Endothelial cell of umbilical vein (primary cell): ENCODE measurements at places on chromosomes 4 and X. TPM values are rescaled to one million over a fixed set of nuclear protein-coding genes. Genes with fewer than 3 reads are reported as not detected.
A peak's percentile ranks its signal among the peaks of the same experiment; 100 is the strongest.

GRCh38 chr4:41069838-41070237, 144.5 kb downstream of the APBB2 start:
- peaks cover 2% of the 10 kb centered on the region for H3K4me1 ChIP-seq
- H3K36me3 ChIP-seq: no peaks in the 10 kb centered on the region
- H3K27me3 ChIP-seq: no peaks in the 10 kb centered on the region
- H3K27ac ChIP-seq: no peak overlapping the region
- no peak for DNase-seq

GRCh38 chrX:154495472-154495922, 5.1 kb upstream of the SLC10A3 start:
- no peaks in the 10 kb centered on the region for H3K4me1 ChIP-seq
- no peaks in the 10 kb centered on the region for H3K27me3 ChIP-seq
- H3K27ac ChIP-seq: no peak overlapping the region
- H3K36me3 ChIP-seq: no peaks in the 10 kb centered on the region

The ARMCX1 gene
- 19.9 and 22.4 TPM in 2 replicates for total RNA-seq

DNA sequence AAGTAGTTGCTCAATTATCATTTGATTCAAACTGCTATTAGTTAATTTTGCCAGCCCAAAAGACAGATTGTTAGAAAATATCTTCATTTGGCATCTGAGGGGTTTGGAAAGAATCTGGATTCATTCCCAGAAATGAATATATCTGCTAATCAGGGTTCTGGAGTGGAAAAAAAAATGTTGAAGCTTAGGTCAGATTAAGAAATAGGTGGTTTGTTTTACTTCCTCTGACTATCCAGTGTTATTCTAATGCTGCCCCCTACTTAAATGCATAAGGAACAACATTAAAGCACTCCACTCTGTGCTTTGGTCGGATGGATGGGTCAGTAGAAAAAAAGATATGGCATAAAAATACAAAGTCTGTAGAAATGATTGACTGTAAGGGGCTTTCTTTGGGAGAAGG, 89.0 kb downstream of the LUZP4 start:
- no peak overlapping the region for H3K4me3 ChIP-seq
- peak; percentile 23 for DNase-seq
- no peak overlapping the region for H3K27ac ChIP-seq
- H3K27me3 ChIP-seq: no peaks in the 10 kb centered on the region

GRCh38 chr4:10144479-10144878, 27.9 kb upstream of the WDR1 start:
- DNase-seq: no peak
- H3K27ac ChIP-seq: no peak overlapping the region
- H3K36me3 ChIP-seq: no peaks in the 10 kb centered on the region

GRCh38 chr4:18109676-18110075, 88.1 kb upstream of the LCORL start:
- peak; percentile 86 for DNase-seq
- peak overlapping the region; percentile 46 for H3K4me3 ChIP-seq
- H3K36me3 ChIP-seq: no peaks in the 10 kb centered on the region
- H3K4me1 ChIP-seq: peaks cover 66% of the 10 kb centered on the region
- peak overlapping the region; percentile 20 for H3K27ac ChIP-seq

The TSPAN7 gene
- total RNA-seq: 4.2 and 5.2 TPM in 2 replicates

The SERTM2 gene
- total RNA-seq: not detected in 2 replicates

GRCh38 chr4:148054275-148054674, 322.4 kb downstream of the ARHGAP10 start:
- DNase-seq: peak; percentile 16
- no peak overlapping the region for H3K4me3 ChIP-seq
- H3K27me3 ChIP-seq: no peaks in the 10 kb centered on the region
- H3K36me3 ChIP-seq: no peaks in the 10 kb centered on the region
- no peak overlapping the region for H3K27ac ChIP-seq

- no peak for DNase-seq
- no peaks in the 10 kb centered on the region for H3K27me3 ChIP-seq
- no peaks in the 10 kb centered on the region for H3K36me3 ChIP-seq
Observed at GRCh38 chr4:81421346-81422218, 50.1 kb downstream of the RASGEF1B start.

- no peaks in the 10 kb centered on the region for H3K36me3 ChIP-seq
- H3K4me1 ChIP-seq: no peaks in the 10 kb centered on the region
- H3K4me3 ChIP-seq: no peak overlapping the region
- H3K27ac ChIP-seq: no peak overlapping the region
- H3K27me3 ChIP-seq: no peaks in the 10 kb centered on the region
- DNase-seq: no peak
Observed at GRCh38 chr4:34289489-34289888, 1954.8 kb downstream of the ARAP2 start.

GRCh38 chrX:152020888-152021287, 46.4 kb upstream of the GABRE start:
- no peak overlapping the region for H3K4me3 ChIP-seq
- no peaks in the 10 kb centered on the region for H3K4me1 ChIP-seq
- H3K27me3 ChIP-seq: no peaks in the 10 kb centered on the region

GRCh38 chr4:67291644-67292043, 253.7 kb downstream of the CENPC start:
- H3K27ac ChIP-seq: no peak overlapping the region
- H3K4me3 ChIP-seq: no peak overlapping the region
- H3K27me3 ChIP-seq: no peaks in the 10 kb centered on the region

The AMTN gene
- total RNA-seq: not detected in 2 replicates

DNA sequence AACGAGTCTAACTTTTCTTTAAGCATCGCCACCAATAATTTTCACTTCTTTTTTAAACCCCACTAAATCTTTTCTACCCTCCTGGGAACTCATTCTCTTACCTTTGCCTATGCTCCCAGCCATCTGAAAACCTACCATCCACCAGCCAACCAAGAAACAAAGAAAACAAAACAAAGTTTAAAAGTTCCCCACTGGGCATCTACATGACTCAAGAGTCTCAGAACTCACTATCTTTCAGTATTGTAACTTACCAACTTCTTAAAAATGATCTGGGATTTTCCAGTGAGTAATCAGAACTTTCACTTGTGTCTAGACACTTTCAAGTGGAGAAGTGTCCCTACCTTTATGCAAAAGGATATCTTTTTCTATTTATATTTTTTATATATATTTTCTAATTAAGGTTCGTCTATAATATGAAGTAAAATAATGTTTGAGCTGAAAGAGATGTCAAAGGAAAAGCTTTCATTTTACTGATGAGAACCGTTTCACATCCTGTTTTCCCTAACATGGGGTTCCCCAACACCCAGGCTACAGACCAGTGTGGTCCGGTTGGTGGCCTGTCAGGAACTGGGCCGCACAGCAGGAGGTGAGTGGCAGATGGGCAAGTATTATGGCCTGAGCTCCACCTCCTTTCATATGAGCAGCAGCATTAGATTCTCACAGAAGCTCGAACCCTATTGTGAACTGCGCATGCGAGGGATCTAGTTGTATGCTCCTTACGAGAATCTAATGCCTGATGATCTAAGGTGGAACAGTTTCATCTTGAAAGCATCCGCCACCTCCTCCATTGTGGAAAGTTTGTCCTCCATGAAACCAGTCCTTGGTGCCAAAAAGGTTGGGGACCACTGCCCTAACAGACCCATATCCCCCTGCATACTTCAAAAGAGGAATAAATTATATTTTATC, 9.8 kb upstream of the TIGD2 start:
- H3K36me3 ChIP-seq: no peaks in the 10 kb centered on the region
- peaks cover 14% of the 10 kb centered on the region for H3K27me3 ChIP-seq
- H3K27ac ChIP-seq: no peak overlapping the region
- no peak overlapping the region for H3K4me3 ChIP-seq

The TEC gene
- total RNA-seq: 0.86 and 0.97 TPM in 2 replicates

- no peaks in the 10 kb centered on the region for H3K36me3 ChIP-seq
- H3K27ac ChIP-seq: no peak overlapping the region
Observed at GRCh38 chr4:8759987-8760386, 111.7 kb downstream of the HMX1 start.

The AFAP1 gene
- total RNA-seq: 93.3 and 103 TPM in 2 replicates

DNA sequence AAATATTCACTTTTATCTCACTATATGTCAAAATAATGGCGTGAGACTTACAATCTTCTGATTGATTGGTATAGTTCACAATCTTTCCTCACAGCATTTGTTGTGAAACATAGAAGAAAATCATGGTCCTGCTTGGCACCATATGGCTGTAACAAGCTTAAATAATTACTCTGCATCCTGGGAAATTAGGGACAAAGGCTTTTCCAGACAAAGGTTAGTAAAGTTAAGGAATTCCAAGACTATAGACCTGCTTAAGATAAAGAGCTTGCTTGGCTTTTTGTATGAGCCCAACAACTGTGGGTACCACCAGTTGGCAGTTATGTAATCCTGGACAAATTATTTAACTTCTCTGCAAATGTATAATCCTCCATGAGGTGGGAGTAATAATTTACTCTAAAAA, 3.4 kb upstream of the PCDH18 start:
- DNase-seq: no peak
- peaks cover 10% of the 10 kb centered on the region for H3K4me1 ChIP-seq
- no peak overlapping the region for H3K27ac ChIP-seq
- H3K4me3 ChIP-seq: no peak overlapping the region

GRCh38 chr4:138688408-138689085, 327.0 kb upstream of the NOCT start:
- H3K4me3 ChIP-seq: no peak overlapping the region
- peaks cover 8% of the 10 kb centered on the region for H3K27me3 ChIP-seq
- DNase-seq: no peak

The NHS gene
- total RNA-seq: 0.46 and 1.1 TPM in 2 replicates

GRCh38 chr4:102506523-102506922, 5.4 kb downstream of the NFKB1 start:
- DNase-seq: no peak
- no peak overlapping the region for H3K27ac ChIP-seq
- H3K4me1 ChIP-seq: peaks cover 15% of the 10 kb centered on the region
- H3K4me3 ChIP-seq: no peak overlapping the region
- no peaks in the 10 kb centered on the region for H3K36me3 ChIP-seq

DNA sequence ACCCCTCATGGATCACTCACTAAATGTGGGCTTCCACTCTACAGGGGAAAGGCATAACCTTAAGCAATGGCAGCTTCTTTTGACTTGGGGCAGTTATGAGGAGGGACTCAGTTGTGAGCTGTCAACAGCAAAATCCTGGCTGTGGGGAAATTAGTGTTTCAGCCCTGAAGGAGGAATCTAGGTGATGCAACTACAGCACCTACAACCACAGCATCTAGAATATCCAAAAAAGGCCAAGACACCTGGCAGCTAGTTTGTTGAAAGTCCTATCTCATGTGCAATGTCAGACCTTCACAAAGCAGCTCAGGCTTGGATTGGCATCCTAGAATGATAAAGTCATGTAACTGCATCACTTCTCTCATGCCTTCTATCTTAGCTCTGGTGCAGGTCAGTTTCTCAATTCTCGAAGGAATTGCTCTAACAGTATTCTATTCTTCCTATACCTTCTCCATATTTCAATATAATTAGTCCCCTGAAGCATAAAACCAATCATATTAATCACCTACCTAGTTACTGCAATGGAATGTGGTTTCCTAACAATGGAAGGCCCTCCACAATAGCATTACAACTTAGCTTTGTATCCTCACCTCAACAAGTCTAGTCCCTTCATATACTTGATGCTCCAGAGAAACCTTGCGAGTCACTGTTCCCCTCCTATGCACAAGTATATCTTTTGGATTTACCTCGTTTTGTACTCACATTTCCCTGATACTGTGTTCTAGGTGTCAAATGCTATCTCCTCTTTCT, 5.5 kb upstream of the ANTXR2 start:
- H3K36me3 ChIP-seq: no peaks in the 10 kb centered on the region
- DNase-seq: no peak
- no peak overlapping the region for H3K27ac ChIP-seq
- no peaks in the 10 kb centered on the region for H3K27me3 ChIP-seq

The GAGE2A gene
- not detected in 2 replicates for total RNA-seq

The CDKL5 gene
- total RNA-seq: 4.2 and 4.3 TPM in 2 replicates
